Activated gamma-delta T cell (primary cell): ENCODE measurements at places on chromosomes 1 and 21.

- no peak for DNase-seq
Measured at GRCh38 chr21:29470397-29470796, 171.7 kb downstream of the BACH1 start.

DNA sequence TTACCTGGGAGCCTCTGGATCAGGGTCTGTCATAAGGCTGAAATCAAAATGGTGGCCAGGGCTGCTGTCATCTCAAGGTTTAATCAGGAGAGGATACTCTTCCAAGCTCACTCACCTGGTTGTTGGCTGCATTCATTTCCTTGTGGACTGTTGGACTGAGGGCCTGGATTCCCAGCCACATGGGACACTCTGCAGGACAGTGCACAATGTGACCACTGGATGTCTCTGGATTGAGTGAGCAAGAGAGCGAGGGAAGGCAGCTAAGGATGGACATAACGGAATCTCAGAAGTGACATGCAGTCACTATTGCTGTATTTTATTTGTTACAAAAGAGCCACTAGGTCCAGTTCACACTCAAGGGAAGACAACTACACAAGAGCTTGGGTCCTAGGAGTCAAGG lies 229.1 kb downstream of the S1PR1 start:
- DNase-seq, result no peak

DNA sequence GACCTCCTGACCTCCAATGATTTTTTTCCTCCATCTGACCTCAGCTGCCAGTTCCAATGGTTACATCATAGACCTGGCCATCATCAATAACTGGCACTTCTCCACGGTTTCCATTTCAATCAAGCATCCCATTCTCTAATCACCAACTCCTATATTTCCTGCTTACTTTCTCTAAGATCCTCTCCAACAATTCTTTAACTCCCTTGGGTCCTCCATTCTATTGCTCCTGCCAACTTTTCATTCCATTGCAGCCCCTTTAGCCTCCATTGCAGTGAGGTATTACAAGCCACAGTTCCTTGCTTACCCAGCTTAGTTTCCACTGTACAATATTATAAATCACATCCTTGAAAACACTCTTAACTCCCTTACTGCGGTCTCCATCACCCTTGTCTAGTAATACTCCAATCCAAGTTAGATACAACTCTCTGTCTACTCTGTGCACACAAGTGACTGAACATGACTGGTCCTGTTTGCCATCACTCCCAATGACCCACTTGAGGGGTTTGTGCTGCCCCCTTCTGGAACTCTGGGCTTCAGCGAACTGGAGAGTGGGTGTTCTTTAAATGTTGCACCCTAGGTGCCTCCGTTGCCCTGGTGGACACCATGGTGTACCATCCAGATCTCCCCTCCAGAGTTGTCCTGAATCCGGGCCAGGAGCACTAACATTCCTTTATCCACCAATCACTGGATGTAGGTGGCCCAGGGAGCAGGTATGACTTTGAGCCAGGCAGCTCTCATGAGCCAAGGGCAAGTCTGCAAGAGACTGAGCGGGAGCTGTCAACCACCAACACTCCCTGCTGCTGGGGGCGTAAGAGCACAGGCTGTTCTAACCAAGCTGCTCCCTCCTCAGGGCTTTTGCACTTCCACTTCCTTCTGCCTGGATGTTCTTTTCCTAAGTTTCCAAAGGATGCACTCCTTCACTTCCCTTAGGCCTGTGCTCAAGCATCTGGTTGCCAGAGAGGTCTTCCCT lies 3.7 kb upstream of the FNDC7 start:
- no peak for DNase-seq

- DNase-seq, result no peak
Measured at GRCh38 chr1:162772571-162773154, 17.8 kb upstream of the HSD17B7 start.

DNA sequence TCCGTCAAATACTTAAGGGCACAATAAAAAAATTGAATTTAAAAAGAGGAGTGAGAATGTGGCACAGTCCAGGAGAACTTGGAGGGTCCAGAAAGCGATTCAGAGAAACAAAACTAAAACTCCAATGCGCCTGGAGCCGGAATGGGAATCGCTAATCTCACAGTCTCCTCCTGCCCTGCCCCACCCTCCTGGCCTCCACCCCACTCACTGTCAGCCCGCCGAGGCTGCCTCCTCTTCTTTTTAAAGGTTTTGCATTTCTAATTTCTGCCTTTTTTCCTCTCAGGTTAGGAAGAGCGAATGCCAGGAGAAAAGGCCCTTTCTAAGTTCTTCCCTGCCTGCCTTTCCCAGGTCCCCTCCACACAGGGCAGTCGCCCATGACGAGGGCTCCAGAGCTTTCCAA lies 135.3 kb downstream of the ZBTB18 start:
- DNase-seq, result no peak
